ENCODE measurements at places on chromosomes 3 and 15.

DNA sequence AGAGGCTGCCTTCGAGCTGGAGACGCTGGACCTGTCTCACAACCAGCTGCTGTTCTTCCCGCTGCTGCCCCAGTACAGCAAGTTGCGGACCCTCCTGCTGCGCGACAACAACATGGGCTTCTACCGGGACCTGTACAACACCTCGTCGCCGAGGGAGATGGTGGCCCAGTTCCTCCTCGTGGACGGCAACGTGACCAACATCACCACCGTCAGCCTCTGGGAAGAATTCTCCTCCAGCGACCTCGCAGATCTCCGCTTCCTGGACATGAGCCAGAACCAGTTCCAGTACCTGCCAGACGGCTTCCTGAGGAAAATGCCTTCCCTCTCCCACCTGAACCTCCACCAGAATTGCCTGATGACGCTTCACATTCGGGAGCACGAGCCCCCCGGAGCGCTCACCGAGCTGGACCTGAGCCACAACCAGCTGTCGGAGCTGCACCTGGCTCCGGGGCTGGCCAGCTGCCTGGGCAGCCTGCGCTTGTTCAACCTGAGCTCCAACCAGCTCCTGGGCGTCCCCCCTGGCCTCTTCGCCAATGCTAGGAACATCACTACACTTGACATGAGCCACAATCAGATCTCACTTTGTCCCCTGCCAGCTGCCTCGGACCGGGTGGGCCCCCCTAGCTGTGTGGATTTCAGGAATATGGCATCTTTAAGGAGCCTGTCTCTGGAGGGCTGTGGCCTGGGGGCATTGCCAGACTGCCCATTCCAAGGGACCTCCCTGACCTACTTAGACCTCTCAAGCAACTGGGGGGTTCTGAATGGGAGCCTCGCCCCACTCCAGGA is 21.1 kb downstream of the NRROS start:
- DNase-seq: no peak

GRCh38 chr3:119219069-119219468 is 21.6 kb downstream of the B4GALT4 start:
- peak; percentile 55 for DNase-seq

DNA sequence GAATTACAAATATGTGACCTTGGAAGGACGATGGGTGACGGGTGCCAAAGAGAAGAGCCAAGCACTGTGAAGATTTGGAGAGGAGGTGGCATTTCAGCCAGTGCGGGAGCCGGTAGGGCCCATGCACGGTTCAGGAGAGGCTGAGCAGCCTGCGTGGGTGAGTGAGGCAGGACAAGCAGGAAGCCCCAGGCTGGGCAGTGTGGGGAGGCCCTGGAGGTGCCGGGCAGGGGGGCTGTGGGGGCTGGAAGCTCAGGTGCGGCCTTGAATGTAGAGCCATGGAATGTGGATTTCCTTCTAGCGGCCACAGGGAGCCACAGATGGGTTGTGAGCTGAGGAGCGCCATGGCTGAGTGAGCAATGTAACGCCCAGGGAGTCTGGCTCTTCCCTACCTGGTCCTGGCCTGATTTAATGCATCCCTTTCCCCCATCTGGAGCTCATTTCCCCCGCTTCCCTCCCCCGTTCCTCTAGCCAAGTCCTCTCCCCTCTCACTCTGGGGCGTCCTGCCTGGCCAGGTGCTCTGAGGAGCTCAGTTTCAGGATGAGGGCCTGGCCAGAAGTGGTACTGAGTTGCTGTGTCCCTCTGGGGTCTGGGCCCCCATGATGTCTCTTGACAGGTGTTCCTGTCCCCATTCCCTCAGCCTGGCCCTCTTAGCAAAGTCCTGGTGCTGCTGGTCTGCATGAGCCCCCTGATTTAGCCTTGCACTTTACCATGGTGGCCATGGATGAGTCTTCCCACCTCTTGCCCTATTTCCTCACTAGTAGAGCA is 41.8 kb upstream of the IQSEC1 start:
- DNase-seq: no peak

GRCh38 chr15:40282147-40282868 is 556 bp downstream of the ANKRD63 start:
- DNase-seq: peak; percentile 63

GRCh38 chr3:142279965-142280590 is 54.7 kb upstream of the GK5 start:
- DNase-seq: peak; percentile 77

- DNase-seq: no peak
These were observed 20.1 kb downstream of the IFT57 start for GRCh38 chr3:108202080-108202479.

GRCh38 chr3:143427631-143428030 is 308.1 kb downstream of the CHST2 start:
- no peak for DNase-seq

DNA sequence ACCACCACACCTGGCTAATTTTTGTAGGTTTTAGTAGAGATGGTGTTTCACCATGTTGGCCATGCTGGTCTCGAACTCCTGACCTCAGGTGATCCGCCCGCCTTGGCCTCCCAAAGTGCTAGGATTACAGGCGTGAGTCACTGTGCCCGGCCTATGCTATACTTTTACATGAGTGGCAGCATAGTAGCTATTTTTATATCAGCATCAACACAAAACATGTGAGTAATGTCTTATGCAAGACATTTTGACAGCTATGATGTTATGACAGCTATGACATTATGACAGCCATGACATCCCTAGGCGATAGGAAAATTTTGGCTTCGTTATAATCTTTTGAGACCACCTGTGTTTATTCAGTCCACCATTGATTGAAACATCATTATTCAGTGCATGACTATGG is 4.1 kb upstream of the NAALADL2 start:
- no peak for DNase-seq

- DNase-seq: no peak
These were observed 520.0 kb downstream of the GABRG3 start for GRCh38 chr15:27490867-27491595.

- no peak for DNase-seq
These were observed 11.6 kb downstream of the FAM162A start for GRCh38 chr3:122395582-122395981.

GRCh38 chr3:31868236-31868635 is 112.8 kb downstream of the OSBPL10 start:
- no peak for DNase-seq

DNA sequence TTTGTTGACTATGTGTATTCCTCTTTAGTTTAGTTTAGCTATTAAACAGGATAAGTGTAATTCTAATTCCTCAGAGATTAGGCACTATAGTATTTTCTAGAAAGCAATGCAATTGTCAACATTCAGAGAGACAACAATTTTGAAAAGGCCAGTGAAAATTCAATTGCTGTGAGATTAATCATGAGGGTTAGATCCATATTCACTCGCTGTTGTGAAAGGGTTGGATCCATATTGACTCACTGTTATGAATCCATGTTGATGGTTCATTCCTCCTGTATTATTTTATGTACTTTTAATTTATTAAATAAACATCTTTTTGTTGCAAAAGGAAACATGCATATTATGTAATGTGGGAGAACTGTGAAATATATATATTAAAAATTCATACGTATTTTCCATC is 641 bp downstream of the TRAT1 start:
- no peak for DNase-seq

- DNase-seq: no peak
These were observed 103.0 kb downstream of the P3H2 start for GRCh38 chr3:190017521-190018288.

DNA sequence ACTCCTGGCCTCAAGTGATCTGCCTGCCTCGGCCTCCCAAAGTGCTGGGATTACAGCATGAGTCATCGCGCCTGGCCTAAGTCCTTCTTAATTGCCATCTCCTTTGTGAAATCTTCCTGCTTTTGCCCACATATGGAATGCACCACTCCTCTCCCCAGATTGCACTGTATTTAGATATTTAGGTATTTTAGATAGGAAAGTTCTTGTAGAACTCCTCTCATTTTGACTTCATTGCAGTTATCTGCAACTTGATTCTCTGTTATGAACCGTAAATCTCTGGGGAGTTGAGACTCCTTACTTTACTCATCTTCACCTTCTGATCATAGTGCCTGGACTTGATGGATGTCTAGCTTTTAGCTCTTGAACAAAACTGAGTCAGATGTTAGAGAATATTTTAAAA is 150.7 kb downstream of the AKAP13 start:
- no peak for DNase-seq

DNA sequence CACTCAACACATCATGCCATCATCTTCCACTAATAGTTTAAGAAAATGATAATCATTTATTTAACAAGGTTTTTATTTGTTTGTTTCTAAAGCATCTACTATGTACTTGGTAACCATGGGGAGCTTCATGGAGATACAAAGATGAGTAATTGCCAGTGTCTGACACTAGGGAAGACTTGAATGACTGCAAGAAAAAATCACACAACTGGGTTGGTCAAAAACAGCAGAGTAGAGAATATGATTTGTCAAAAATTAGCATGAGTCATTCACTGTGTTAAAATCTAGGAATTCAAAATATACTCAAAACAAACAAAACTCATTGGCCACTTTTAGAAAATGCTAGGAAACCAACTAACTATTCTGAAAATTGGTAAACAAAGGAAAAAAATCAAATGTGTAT is 6.3 kb downstream of the BNC1 start:
- no peak for DNase-seq

DNA sequence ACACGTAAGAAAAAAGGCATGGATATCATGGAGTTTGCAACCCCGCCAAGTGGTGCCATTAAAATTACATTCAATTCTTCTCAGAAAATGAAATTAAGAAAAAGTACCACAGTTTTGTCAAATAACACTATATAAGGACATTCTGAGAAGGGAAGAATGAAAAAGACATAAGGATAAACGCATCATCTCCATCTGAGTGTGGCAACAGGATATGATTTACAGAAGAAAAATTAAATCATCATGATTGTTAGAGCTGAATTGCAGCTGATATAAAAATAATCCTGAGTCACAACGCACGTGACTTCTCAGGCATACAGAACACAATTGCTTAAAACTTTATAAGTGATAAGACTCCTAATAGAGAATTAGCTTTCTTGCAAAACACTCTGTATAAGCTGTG is 133.8 kb downstream of the GREM1 start:
- no peak for DNase-seq

DNA sequence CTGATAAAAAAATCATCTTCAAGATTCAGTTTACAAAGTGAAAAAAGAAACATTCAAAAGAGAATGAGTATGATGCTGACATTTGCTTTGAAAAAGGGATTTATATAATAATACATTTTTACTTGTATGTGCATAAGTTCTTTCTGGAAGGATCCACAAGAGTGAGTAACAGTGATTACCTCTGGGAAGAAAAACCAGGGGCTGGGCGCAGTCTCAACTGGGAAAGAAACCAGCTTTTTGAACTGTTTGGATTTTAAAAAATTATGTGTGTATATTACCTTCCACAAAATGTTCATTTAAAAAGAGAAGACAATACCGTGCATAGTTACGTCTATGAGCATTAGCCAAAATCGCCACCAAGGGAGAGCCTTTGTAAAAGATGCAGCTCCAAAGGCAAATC is 1.3 kb downstream of the CLEC3B start:
- no peak for DNase-seq

DNA sequence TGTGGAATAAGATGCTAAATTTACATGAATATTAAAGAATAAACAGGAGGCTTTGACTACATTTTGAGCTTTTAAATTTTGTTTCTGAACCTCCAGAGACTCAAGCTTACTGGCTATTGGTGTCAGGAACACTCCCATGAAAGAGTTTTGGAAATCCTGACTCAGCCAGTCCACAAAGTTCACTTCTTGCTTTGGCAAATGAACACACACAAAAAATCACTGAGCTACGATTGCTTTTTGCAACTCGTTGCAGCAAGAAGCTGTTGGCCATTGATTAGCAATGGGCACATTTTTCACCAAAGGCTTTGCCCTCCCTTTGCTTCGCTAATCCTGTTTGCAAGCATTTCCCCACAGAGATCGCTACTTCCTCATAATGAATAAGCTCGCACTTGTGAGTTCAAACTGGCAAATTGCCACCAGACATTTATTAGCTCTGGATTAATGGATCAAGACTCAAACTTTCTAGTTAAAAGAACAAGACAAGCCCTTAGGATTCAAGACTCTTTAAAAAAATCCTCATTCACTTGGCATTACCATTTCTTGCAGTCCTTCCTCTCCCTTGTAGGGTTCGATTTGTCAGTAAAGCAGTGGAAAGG is 343.2 kb upstream of the ONECUT1 start:
- no peak for DNase-seq

DNA sequence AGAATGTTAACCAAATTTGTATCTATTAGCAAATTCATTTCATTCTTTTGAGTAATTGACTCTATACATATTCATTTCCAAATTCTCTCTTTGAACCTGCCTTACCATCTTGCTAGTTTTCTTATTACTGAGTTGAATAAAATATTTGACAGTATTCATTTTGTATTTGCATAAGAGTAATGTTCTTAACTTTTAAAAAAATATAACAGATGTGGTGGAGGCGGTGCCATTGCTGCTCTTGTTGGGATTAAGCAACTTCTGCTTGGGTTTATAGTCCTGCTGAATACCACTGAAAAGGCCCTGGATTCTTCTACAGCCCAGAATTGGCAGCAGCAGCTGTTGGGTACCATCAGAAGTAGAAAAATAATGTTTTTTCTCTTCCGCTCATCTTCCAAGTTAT is 148.9 kb upstream of the PEX5L start:
- DNase-seq: no peak

DNA sequence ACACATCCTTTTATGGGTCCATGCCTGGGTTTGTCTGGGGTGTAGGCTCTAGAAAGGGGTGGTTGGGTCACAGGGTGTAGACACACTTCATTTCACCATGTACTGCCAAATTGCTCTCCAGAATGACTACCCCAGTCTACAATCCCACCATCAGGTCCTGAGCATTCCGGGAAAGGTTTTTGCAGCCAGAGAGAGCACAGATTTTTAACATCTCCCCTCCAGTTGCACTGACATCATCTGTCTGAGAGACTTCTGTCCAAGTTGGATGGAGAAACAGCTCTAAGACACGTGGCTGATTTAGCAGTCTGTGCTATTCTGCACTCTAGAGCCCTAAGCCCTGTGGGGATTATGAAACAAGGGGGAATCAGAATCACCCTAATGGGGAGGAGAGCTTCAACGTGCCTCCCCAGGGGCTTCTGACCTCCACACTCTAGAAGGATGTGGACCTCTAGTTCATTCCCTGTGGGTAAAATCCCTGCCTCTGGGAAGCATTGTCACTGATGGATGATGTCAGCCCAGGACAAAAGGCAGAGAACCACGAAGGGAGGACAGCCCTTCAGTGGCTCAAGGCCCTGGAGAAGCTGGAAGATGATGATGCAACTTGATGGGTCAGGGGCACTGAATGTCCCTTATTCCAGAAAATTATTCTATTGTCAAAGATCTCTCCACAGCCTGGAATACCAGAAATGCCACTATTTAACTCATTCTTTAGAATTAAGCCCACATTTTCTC is 71.5 kb downstream of the CD200R1L start:
- DNase-seq: no peak

DNA sequence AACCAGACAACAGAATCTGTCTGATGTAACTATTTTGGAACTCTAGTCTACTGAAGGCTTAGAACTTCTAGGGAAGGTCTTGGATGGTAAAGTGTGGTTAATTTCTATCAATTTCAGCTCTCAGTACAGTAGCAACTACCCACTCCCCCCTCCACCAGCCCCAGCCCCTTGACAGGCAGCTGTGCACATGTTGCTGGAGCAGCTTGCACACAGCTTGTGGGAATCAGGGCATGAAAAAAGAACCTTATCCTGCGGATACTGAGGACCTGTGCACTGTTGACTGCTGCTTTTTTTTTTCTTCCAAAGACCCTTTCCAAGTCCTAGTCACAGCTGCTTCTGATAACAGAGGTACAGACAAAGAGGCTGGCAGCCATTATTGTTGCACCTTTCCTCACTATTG is 81.5 kb upstream of the UBP1 start:
- no peak for DNase-seq

GRCh38 chr15:53811530-53811929 is 52.1 kb upstream of the WDR72 start:
- DNase-seq: no peak

- no peak for DNase-seq
These were observed 118.2 kb upstream of the ALDH1A3 start for GRCh38 chr15:100761290-100761935.

Measured in CD4-positive, alpha-beta T cell treated with Interferon alpha-2 for 1 hour (primary cell).